Activated T-helper 1 cell treated with anti-CD3 and anti-CD28 coated beads, Interleukin-12 subunit alpha, Interleukin-12 subunit beta, Interleukin-2, Interleukin-4 antibody, amounts not matched to agents 30 ng/mL and 10 ng/mL and 1 ng/mL, durations not matched to agents 14 hours and 24 hours and 36 hours (primary cell): ENCODE measurements at places on chromosomes 1 and 21. TPM values are rescaled to one million over a fixed set of nuclear protein-coding genes. Genes with fewer than 3 reads are reported as not detected.

Gene KLF17
- not detected in 2 replicates for total RNA-seq

Gene ATXN7L2
- total RNA-seq, result 17.4 and 18.0 TPM in 2 replicates

Gene NHLH1
- 0.52 and 0.66 TPM in 2 replicates for total RNA-seq

Gene MPL
- not detected in 2 replicates for total RNA-seq

GRCh38 chr1:114208714-114209113 is 55.0 kb upstream of the SYT6 start:
- peaks cover 38% of the 10 kb centered on the region for H3K27me3 ChIP-seq
- H3K36me3 ChIP-seq, result no peaks in the 10 kb centered on the region
- H3K27ac ChIP-seq, result no peak overlapping the region
- no peak overlapping the region for H3K4me3 ChIP-seq
- no peak for DNase-seq
- H3K4me1 ChIP-seq, result no peaks in the 10 kb centered on the region

DNA sequence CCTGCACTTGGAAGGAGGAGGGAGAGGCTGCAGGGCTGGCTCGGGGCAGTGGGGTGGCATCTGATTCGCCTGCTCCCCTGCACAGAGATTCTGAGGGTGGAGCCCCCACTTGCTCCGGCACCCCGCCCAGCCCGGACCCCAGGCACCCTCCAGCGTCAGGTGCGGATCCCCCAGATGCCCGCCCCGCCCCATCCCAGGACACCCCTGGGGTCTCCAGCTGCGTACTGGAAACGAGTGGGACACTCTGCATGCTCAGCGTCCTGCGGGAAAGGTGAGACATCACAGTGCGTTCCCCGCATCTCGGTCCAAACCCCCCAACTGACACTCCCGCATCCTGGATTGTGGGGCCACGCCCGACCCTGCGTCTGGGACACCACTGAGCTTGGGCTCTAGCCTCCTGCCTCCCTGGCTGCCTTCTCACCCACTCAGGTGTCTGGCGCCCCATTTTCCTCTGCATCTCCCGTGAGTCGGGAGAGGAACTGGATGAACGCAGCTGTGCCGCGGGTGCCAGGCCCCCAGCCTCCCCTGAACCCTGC is 7.9 kb downstream of the ADAMTSL4 start:
- H3K36me3 ChIP-seq, result peaks cover 5% of the 10 kb centered on the region
- H3K27me3 ChIP-seq, result no peaks in the 10 kb centered on the region
- DNase-seq, result no peak
- H3K4me1 ChIP-seq, result peaks cover 28% of the 10 kb centered on the region
- no peak overlapping the region for H3K4me3 ChIP-seq
- no peak overlapping the region for H3K27ac ChIP-seq

GRCh38 chr1:153072806-153073726 is 1.7 kb upstream of the SPRR2B start:
- DNase-seq, result no peak
- no peaks in the 10 kb centered on the region for H3K4me1 ChIP-seq
- no peak overlapping the region for H3K4me3 ChIP-seq
- H3K36me3 ChIP-seq, result no peaks in the 10 kb centered on the region
- peaks cover 8% of the 10 kb centered on the region for H3K27me3 ChIP-seq

DNA sequence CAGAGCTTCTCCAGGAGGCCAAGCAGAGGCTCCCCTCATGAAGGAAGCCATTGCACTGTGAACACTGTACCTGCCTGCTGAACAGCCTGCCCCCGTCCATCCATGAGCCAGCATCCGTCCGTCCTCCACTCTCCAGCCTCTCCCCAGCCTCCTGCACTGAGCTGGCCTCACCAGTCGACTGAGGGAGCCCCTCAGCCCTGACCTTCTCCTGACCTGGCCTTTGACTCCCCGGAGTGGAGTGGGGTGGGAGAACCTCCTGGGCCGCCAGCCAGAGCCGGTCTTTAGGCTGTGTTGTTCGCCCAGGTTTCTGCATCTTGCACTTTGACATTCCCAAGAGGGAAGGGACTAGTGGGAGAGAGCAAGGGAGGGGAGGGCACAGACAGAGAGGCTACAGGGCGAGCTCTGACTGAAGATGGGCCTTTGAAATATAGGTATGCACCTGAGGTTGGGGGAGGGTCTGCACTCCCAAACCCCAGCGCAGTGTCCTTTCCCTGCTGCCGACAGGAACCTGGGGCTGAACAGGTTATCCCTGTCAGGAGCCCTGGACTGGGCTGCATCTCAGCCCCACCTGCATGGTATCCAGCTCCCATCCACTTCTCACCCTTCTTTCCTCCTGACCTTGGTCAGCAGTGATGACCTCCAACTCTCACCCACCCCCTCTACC is 19.1 kb downstream of the CSF1 start:
- no peak overlapping the region for H3K27ac ChIP-seq
- H3K4me3 ChIP-seq, result no peak overlapping the region
- H3K4me1 ChIP-seq, result peaks cover 11% of the 10 kb centered on the region
- H3K36me3 ChIP-seq, result peaks cover 42% of the 10 kb centered on the region

DNA sequence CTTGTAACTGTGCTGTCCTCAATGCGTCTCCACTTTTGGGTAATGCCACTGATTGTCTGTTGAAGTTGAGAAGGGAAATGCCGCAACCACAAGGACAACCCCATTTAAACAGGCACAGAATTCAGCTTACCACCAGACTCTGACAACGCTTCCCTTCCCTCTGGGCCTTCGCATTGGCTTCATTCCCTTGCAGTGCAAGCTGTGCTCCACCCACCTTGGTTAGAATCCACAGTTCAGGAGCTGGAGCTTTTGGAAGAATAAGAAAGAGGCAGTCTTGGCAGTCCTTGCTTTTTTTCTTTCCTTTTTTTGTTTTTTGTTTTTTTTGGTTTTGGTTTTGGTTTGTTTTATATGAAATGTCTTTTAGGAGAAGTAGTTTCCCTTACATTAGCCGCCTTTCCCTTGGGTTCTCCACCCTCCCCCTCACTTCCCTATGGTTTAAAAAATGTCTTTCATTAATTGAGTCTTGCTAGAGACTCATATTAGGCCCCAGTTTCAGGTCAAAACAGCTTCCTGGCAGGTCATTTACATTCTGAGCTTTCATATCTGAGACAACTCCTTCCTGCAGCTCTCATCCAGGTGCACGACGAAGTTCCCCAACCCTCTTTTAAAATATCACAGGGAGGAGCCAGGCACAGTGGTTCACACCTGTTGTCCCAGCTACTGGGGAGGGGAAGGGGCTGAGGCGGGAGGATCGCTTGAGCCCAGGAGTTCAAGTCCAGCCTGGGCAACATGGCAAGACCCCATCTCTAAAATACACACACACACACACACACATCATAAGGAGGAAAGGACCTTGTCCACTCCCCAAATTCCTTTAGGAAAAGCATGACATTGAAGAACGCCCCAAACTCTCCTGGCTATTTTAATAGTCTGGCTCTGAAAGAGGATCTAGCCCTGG is 20.7 kb upstream of the LAX1 start:
- H3K4me3 ChIP-seq, result peak overlapping the region; percentile 32
- DNase-seq, result peak; percentile 32
- H3K4me1 ChIP-seq, result peaks cover 25% of the 10 kb centered on the region
- H3K27ac ChIP-seq, result peak overlapping the region; percentile 92
- H3K36me3 ChIP-seq, result peaks cover 38% of the 10 kb centered on the region
- H3K27me3 ChIP-seq, result no peaks in the 10 kb centered on the region

- no peaks in the 10 kb centered on the region for H3K4me1 ChIP-seq
- no peaks in the 10 kb centered on the region for H3K36me3 ChIP-seq
- no peak overlapping the region for H3K4me3 ChIP-seq
- H3K27ac ChIP-seq, result no peak overlapping the region
These were observed 107.8 kb downstream of the SIK1 start for GRCh38 chr21:43318841-43319781.

DNA sequence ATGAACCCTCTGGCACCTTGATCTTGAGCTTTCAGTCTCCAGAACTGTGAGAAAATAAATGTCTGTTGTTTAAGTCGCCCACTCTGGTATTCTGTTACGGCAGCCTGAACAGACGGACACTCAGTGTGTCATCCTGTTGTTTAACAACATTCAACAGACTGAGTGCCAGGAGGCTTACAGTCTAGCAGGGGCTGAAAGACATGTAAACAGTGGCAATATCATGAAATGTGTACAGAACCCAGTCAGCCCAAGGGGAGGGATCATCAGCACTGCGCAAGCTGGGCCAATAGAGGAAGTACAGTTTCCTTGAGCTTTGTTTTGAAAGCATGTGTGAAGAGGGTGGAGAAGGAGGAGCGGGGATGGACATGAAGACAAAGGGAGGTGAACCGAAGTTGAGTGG is 13.6 kb downstream of the DIP2A start:
- DNase-seq, result no peak
- H3K4me3 ChIP-seq, result no peak overlapping the region
- H3K27me3 ChIP-seq, result no peaks in the 10 kb centered on the region

- peaks cover 1% of the 10 kb centered on the region for H3K4me1 ChIP-seq
- H3K27me3 ChIP-seq, result peaks cover 21% of the 10 kb centered on the region
- no peak overlapping the region for H3K4me3 ChIP-seq
- H3K27ac ChIP-seq, result no peak overlapping the region
- H3K36me3 ChIP-seq, result no peaks in the 10 kb centered on the region
- DNase-seq, result no peak
These were observed 20.6 kb upstream of the MTARC2 start for GRCh38 chr1:220727519-220727918.

DNA sequence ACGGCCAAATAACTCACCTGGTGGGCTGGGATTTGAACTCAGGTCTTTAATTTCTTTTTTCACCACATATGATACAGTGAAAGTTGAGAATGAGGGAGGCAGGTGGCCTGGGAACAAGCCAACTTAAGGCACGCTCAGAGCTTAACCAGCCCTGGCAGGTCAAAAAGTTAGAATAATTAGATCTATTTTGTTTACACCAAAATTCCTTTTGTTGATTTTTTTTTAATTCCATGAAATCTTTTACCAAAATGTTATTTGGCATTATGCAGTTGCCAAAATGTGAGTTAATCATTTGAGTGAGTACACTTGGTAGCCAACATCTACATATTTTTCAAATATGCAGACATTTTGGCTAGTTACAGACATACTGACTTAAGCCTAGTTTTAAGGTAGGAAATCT is 36.8 kb downstream of the LHX8 start:
- no peak overlapping the region for H3K27ac ChIP-seq
- DNase-seq, result no peak
- no peak overlapping the region for H3K4me3 ChIP-seq
- no peaks in the 10 kb centered on the region for H3K36me3 ChIP-seq

DNA sequence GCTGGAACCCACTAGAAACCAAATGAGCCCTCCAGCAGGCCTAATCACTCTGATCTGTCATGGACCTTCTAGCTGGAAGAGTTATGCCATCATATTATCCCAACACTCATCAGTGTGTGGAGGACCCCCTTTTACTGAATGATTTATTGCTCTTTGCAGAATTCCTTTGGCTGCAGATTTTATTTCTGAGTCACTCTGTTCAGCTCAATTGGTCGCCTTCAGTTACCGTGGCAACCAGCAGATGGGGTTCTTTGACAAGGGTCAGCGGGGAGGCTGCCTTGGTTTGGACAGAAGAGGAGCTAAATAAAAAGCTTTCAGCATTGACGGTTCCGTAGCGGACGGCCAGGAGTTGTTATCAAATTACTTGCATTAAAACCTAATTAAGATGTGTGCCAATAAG is 220.1 kb downstream of the SDCCAG8 start:
- no peaks in the 10 kb centered on the region for H3K27me3 ChIP-seq
- peaks cover 12% of the 10 kb centered on the region for H3K4me1 ChIP-seq
- H3K4me3 ChIP-seq, result no peak overlapping the region
- DNase-seq, result no peak

DNA sequence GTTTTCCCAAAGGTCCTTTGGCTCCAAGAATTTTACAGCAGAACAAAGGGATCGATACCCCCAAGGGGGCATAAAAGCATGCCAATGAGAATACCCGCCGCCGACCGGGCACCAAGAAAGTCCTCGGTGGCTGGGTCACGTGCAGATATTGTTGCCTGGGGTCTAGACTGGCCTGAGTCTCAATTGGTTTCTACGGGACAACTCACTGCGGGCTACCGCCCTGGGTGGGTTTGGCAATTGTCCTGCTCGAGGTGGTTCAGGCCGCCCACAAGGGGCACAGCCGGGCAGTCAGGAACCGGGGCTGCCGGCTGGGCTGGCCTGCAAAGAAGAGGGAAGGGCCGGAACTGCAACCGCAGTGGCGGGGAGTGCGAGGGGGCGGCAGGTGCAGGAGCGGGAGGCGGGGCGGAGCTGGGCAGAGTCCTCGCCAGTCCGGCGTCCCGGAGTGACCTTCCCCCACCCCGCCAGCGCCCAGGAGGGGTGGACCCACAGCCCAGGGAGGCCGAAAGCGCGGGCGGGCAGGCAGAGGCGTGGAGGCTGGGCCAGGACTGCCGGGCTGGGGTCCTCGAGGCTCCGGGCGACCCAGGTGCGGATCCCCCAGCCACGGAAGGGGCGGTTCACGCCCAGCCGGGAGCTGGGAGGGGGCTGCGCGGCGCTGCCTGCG is 926 bp upstream of the ATP1B1 start:
- peak overlapping the region; percentile 77 for H3K4me3 ChIP-seq
- peaks cover 3% of the 10 kb centered on the region for H3K36me3 ChIP-seq
- no peak overlapping the region for H3K27ac ChIP-seq
- peaks cover 43% of the 10 kb centered on the region for H3K4me1 ChIP-seq
- DNase-seq, result peak; percentile 27

DNA sequence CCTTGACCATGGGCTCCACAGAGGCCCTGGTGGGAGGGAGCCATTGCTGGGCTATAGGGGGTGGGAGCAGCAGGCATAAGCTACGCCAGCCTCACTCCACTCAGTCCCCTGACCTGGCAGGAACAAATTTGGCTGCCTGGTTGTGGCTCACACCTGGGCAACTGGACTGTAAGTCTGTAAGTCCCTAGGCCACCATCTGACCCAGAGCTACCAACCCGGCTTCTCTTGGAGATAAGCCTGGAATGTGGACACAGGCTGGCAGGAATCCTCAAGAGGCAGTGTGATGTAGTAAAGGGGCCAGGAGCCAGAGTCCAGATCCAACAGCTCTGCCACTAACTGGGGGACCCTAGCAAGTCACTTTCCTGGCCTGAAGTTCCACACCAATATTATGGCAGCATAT is 11.4 kb downstream of the NCF2 start:
- H3K36me3 ChIP-seq, result peaks cover 2% of the 10 kb centered on the region
- no peaks in the 10 kb centered on the region for H3K27me3 ChIP-seq
- H3K4me1 ChIP-seq, result peaks cover 14% of the 10 kb centered on the region
- H3K27ac ChIP-seq, result no peak overlapping the region
- DNase-seq, result no peak
- no peak overlapping the region for H3K4me3 ChIP-seq
